ENCODE measurements at places on chromosomes 16 and 17.

- DNase-seq, result no peak
Measured at GRCh38 chr16:8962393-8963009, 1.2 kb downstream of the USP7 start.

GRCh38 chr17:27635275-27635823 lies 4.4 kb downstream of the LGALS9 start:
- no peak for DNase-seq

- DNase-seq, result no peak
Measured at GRCh38 chr17:59366040-59366757, 34.7 kb downstream of the YPEL2 start.

DNA sequence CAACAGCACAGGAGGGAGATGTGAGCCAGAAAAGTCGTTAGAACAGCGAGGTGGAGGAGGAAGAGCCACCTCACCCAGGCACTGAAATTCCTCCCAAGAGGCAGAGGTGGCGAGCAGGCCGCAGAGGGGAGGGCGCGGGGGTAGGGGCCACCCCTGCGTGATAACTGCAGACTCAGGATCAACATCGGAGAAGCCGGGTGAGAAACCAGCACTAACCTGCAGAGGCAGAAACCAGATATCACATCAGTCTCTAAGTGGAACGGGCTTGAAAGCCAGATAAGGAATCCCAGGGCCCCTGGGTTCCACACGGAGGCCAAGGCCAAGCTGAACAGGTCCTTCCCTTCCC lies 39.4 kb upstream of the ZC3H18 start:
- DNase-seq, result no peak

GRCh38 chr17:80465327-80465974 lies 11.0 kb downstream of the NPTX1 start:
- no peak for DNase-seq

DNA sequence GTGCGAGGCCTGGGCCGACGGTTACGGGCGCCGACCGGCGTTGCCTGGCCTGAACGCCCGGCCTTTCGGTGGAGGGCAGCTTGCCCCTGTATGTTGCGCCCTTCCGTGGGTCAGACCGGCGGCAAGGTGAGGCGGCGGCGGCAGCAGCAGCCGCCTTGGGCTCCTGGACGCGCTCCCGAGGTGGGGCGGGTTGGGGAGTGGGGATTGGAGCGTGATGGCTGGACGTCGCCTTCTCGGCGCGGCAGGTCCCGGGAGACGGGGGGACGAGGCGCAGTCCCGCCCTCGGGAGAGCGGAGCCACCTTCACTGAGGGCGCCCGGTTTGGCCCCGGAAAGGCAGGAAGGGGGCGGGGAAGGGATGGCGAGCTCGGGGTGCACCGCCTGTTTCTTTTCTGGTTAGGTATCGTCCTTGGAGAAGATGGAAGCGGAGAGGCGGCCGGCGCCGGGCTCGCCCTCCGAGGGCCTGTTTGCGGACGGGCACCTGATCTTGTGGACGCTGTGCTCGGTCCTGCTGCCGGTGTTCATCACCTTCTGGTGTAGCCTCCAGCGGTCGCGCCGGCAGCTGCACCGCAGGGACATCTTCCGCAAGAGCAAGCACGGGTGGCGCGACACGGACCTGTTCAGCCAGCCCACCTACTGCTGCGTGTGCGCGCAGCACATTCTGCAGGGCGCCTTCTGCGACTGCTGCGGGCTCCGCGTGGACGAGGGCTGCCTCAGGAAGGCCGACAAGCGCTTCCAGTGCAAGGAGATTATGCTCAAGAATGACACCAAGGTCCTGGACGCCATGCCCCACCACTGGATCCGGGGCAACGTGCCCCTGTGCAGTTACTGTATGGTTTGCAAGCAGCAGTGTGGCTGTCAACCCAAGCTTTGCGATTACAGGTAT lies 671 bp downstream of the DGKE start:
- DNase-seq, result no peak

DNA sequence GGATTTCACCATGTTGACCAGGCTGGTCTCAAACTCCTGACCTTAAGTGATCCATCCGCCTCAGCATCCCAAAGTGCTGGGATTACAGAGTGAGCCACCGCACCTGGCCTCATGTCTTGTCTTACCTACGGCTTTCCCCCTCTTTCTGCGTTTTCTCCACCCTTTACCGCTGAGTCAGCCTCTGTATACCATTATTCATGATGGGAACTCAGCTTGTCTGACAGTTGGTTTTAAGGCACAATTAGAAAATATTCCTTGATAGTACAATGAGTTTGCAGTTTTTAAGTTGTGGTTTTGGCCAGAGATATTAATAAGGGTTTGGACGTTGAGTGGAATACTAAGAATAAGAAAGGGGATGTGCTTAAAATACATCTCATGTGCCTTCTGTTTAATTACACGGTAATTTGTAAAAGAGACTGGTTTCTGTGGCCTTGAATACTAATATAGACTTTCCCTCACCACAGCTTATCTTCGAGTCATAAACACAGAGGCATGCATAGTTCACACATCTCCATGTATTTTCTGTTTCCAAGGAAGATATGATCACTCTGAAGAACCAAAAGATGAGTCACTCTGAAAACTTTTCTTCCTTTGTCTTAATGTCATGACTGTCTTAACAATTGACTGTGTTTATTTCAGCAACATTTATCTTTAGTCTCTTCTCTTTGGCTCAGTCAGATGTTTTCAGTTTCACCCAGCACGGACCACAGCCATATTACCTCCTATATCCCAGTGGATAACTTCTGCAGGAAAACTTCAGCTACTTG lies 54.4 kb downstream of the PITPNC1 start:
- DNase-seq, result peak; percentile 88

DNA sequence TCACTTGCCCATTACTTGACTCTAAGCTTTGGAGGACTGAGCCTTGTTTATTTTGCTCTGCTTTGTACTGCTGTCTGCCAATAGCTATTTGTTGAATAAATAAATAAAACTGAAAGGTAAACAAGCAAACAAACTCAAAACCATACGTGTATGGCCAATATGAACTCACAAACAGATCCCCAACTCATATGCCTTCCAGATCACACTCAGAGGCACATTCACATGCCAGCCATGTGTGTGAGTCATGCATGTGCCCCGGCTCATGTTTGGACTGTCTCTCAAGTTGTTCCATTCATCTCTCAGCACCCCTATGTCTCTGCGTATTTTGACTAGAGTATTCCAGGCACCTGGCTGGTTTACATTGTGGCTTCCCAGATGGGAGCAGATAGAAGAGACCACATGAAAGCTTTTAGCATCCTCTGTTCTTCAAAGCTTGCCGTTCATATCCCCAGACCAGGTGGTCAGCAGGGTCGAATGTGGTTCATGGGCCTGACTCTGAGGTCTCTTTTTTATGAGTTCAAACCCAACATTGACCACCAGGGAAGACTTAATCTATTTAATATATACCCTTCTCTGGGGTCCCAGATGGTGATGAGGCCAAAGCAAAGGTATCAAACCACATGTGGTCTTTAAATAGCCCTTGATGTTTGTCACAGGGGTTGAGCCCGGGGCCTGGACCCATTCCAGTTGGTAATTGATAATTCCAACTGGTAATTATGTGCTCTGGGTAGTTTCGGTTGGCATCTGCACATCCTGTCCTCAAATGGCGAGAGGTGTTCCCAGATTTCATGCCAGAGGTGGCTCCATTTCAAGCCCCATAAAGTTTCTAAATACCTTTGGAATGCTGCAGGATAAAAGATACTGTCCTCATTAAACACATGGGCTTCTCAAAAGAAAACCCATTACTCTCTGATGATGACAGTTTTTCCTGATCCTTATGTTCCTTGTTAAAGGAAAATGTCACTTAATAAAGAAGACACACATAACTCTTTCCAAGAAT lies 287.3 kb upstream of the MAF start:
- DNase-seq, result no peak

- DNase-seq, result no peak
Measured at GRCh38 chr16:88002211-88002610, 51.0 kb downstream of the BANP start.

DNA sequence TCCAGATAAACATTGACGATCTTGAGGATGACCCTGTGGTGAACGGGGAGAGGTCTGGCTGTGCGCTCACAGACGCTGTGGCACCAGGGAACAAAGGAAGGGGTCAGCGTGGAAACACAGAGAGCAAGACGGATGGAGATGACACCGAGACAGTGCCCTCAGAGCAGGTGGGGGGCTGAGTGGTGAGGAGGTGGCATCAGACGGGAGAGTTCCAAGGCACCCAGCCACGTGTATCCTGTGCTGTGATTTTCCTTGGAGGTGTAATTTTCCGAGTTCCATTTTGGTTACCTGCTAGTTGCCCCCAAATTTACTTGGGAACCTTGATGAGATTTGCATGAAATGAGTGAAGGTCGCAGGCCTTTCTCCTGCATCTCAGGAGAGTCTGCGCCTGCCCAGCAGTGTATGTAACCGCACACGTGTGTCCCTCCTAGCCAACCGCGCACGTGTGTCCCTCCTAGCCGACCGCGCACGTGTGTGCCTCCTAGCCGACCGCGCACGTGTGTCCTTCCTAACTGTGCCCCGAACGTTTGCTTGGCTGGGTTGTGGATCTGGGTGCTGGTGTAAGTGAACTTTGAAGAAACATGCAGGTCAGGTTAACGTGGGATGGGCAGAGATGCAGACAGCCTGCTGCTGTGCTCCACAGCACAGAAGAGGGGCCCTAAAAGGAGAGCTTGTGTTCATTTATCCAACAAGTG lies 10.1 kb downstream of the TCF25 start:
- no peak for DNase-seq

Data from astrocyte of the spinal cord (primary cell).